CD4-positive, alpha-beta memory T cell (primary cell): ENCODE measurements at places on chromosomes 5 and 9. TPM values are rescaled to one million over a fixed set of nuclear protein-coding genes. Genes with fewer than 3 reads are reported as not detected.

- DNase-seq = no peak
Measured at GRCh38 chr9:114856215-114856941, 50.5 kb upstream of the TNFSF15 start.

FOXD4L3 gene
- 0.32 TPM for total RNA-seq

GRCh38 chr5:43663916-43664315 lies 60.9 kb downstream of the NNT start:
- no peak for DNase-seq

LVRN gene
- total RNA-seq = not detected

GRCh38 chr9:28758971-28759370 lies 1185.7 kb upstream of the C9orf72 start:
- no peak for DNase-seq

GRCh38 chr5:143596824-143597223 lies 193.3 kb upstream of the NR3C1 start:
- no peak for DNase-seq

DNA sequence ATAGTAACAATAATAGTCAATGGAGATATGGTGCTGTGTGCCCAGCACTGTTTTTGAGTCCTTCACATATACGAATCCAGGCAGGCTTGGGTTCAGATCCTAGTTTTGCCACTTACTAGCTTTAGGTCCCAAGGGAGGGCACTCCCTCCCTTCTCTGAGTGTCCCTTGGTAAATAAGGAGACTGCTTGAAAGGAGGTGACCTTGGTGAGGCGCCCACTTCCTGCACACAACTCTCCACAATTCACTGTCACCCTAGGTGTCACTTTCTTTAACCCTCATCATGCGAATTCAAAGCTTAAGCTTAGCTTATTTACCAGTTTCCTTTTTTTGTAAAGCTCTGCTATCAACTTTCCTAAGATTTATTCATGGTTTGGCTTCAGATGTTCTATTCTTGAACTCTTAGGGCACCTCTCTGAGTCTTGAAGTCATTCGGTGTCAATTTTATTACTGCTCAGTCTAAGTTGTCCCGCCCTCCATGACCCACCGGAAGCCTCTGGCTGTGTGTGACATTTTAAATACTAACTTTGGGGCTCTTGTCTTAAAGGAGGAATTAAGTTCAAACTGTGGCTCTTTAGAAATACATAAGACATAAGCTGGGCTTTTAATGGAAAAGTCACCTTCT lies 170.7 kb upstream of the ZNF618 start:
- DNase-seq = no peak

DNA sequence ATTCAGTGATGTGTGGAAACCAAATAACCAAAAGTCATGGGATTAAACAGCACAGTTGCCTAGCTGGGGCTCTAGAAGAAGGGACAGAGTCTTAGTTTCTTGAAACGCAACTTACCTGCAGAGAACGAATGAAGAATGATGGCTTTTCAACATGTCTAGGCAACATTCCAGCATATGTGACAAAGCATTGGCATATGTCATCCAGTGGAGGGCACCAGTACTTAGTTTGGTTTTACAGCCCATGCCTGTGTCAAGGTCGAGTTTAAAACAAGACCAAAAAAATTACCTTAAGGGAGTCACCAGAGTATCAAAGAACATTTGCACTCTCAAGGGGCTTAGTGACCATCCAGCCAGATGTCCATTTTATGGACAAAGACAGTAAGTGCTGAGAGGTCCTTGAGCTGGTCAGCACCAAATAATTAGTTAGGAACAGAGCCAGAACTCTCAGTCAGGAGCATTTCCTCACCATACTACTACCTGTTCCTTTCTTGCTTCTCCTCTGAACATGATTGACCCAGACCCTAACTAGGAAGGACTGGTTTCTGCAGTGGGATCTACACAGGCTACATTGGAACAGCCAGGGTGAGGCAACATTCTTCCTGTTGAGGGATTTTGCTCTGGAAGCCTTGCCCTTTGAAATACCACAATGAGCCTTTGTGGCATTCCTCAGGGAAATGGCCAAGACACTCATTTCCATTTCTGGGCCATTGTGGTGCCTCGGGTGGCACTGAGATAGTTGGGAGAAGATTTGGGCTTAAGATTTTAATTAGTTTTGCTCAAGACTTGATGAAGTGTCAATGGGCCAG lies 75.4 kb upstream of the ANKH start:
- DNase-seq = peak; percentile 51

DNA sequence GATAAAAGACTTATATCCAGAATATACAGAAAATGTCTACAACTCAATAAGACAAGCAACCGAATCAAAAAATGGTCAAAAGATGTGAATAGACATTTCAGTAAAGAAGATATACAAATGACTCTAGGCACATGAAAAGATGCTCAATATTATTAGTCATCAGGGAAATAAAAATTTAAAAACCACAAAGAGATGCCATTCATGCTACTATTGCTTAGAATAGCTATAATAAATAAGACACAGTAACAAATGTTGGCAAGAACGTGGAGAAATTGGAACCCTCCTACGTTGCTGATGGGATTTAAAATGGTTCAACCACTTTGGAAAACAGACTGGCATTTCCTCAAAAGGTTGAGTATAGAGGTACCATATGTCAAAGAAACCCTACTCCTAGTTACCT lies 39.8 kb downstream of the POLK start:
- DNase-seq = no peak

DNA sequence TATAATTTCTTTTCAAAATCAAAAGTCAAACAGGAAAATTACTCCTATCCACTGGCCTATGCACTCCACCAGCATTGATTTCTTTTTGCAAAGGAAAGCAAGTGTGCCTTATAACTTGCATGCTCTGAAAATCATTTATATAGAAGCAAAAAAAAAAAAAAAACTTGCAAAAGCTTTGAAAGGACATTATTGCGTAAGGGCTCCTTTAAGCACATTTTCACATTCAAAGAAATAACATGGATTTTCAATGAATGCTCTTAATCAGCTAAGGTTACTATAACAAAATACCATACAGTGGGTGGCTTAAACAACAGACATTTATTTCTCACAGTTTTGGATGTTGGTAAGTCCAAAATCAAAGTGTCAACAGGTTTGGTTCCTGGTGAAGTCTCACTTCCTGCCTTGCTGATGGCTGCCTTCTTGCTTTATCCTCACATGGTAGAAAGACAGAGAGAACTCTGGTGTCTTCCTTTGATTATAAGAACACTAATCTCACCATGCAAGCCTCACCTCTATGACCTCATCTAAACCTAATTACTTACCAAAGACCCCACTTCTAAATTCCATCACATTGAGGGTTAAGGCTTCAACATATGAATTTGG lies 755.2 kb upstream of the CDH10 start:
- DNase-seq = no peak

DNA sequence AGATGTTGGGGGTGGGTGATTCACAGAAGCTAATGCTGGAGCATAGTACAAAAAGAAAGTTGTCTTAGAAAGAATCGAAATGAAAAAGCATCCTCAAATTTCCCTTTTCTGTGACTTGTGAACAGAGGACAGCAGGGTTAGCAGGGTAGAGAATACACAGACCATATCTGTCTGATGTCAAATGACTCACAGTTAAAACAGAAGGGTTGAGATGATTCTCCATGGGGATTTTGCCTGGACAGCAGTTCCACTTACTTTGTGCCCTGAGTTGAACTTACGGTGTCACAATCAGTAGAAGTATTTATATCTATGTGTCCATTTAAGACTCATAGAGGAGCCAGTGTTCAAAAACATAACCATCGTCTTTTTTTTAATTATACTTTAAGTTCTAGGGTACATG lies 801.6 kb downstream of the KCTD16 start:
- DNase-seq = no peak
